ENCODE measurements at places on chromosomes 12 and 14.

- no peak for DNase-seq
Observed at GRCh38 chr14:63910583-63911363, 58.0 kb downstream of the SYNE2 start.

GRCh38 chr14:33584697-33585096, 366.2 kb downstream of the EGLN3 start:
- DNase-seq = no peak

GRCh38 chr14:41739203-41739602, 132.5 kb downstream of the LRFN5 start:
- no peak for DNase-seq

- DNase-seq = no peak
Observed at GRCh38 chr12:119245904-119246494, 67.3 kb downstream of the HSPB8 start.

DNA sequence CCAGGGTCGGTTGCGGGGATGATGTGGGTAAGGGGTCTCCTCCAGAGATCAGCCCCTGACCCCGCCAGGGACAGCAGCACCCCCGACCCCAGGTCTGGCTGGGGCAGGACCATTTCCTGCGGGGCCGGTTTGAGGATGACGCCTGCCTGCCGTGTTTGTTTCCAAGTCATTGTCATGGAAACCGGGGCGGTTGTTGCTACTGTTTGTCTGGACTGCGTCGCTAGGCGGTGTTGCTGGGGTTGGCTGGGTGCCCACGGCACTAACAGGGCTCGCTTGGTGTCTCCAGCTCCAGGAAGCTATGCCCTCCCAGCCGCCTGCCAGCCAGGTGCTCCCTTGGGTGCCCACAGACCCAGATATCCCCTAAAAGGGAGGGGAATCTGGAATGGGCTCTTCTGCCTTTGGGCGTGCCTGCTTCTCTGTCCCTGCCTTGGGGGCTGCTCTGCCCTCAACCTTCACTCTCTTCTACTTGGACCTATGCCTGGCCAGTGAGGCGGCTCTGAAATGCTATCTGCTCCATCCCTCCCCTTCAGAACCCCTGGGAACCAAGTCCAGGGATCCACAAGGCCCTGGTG, 4.7 kb upstream of the CRIP1 start:
- no peak for DNase-seq

- DNase-seq = no peak
Observed at GRCh38 chr14:93991212-93991611, 5.9 kb upstream of the CCDC197 start.

GRCh38 chr12:104508752-104509446, 52.2 kb downstream of the CHST11 start:
- DNase-seq = no peak

GRCh38 chr14:44970907-44971306, 8.9 kb downstream of the TOGARAM1 start:
- no peak for DNase-seq

DNA sequence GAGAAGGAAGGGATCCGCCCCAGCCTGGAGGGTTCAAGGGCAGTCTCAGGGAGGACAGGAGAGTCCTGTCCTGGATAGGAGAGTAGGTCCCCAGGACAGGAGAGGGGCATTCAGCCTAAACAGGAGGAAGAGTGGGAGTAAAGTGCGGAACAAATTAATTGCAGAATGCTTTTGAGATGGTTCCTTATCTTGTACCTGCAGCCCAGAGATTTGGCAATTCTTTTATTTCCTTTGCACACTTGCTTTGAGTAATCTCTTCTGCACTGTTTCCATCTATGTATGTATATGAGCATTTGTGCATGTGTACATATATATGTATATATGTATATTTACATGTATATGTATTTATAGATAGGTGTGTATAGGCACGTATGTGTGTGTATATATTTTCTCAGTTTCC, 22.7 kb downstream of the PLEK2 start:
- DNase-seq = no peak

GRCh38 chr12:4241592-4241991, 32.0 kb upstream of the CCND2 start:
- DNase-seq = no peak

- DNase-seq = no peak
Observed at GRCh38 chr12:48121522-48121921, 2.4 kb downstream of the PFKM start.

DNA sequence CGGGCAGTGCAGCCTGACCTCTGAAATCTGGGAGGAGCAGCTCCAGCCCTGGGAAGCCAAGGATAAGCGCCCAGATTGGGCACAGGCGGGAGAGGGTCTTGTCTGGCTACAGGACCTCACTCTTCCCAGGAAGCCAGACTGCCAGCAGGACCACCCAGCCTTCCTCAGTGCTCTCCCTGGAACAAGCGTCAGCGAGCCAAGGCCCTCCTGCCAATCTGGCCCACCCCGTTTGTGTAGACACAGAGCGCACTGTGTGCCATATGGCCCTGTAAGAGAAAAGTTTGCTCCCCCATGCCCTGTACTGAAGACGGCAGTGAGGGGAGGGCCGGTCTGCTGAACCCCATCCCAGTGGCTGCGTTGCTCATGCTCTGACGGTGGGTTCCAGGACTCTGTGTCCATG, 1.2 kb upstream of the C14orf180 start:
- no peak for DNase-seq

DNA sequence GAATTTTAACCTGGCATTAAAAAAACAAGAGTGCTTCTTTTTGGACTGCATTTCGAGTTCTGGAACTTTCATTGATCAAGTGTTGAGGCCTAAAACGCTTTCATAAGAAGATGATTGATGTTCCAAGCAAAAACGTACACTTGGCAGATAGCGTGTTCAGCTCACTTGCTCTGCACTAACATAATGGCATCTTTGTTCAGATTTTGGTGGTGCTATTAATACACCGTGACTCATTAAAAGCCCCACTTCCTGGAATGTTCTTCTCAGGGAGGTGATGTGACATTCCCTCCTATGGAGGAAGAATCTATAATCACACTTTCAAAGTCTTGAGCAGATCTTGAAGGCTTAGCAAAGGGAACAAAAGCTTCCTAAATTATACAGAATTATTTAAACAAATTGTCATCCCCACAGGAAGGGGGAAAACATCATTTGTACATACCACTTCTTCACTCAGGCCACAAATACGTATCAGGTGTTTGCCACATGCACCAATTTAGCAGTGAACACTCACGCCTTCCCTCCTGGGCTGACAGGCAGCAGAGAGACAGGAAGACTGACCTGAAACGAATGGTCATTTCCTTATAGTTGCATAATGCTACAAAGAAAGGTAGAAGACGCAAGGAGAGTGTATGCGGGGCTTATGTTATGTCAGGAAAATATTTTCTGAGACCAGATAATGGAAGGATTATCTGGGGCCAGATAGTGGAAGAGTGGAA, 15.4 kb downstream of the HSP90AA1 start:
- DNase-seq = no peak

DNA sequence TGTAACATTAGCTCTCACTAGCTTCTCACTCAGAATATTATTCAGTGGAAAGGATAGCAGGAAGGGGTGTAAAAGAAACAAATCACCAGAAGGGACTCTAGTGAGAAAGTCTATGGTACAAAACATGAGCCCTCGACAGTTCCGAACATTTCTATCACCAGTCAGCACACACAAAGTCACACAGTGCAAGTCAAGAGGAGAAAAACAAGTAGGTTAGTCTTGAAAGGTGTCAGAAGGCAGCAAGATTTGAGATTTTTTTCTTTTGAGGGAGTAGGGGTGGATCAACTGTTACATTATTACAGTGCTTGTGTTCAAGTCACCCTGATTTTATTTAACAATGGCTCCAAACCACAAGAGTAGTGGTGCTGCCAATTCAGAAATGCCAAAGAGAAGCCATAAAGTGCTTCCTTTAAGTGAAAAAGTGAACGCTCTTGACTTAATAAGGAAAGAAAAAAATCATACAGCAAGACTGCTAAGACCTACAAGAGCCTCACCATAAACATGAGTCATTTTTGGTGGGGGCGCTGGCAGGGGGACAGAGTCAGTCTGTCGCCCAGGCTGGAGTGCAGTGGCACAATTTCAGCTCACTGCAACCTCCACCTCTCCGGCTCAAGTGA, 42.3 kb downstream of the GNS start:
- DNase-seq = no peak

DNA sequence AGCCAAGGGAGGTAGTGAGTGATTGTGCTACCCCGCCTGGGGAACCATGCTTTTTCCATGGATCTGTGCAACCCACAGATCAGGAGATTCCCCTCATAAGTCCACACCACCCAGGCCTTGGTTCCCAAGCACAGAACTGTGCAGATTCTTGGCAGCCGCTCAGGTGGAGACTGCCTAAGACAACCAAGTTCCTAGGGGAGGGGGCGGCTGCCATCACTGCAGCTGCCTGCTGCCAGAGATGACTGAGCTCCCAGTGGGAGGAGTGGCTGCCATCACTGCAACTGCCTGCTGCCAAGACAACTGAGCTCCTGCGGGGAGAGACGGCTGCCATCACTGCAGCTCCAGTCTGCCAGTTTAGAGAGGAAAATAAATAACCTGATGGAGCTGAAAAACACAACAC, 138.3 kb upstream of the GARIN2 start:
- DNase-seq = no peak

DNA sequence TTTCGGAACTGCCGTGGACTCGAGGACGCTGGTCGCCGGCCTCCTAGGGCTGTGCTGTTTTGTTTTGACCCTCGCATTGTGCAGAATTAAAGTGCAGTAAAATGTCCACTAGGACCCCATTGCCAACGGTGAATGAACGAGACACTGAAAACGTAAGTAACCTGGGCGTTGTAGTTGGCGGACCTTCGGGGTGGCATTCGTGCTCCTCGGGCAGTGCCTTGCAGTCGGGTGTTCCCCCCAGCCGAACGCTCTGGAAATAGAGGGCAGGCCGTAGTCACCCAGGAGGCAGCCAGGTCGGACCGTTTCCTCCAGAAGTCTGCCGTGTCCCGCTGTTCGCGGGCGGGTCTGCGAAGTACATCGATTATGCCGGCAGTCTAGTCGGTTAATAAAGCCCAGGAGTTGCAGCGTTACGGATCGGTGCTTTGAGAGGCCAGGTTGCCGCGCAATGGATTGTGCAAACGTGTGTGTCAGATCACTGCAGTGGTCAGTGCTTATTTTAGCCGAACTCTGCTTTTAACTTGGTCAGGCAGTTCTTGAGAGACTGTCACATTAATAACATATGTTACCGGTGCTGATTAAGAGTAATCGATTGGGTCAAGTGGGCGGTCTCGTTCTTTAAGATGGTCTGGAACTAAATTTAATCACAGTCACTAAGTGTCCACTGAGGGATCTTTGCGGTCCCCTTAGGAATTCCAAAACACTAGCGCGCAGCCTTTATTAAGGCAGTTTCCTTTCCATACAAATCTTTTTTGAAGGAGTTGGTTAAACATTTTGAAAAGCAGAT, 906 bp downstream of the MARK3 start:
- no peak for DNase-seq
